Muscle of leg (tissue), 16 donors: ENCODE measurements at places on chromosomes 6 and 20.

DNA sequence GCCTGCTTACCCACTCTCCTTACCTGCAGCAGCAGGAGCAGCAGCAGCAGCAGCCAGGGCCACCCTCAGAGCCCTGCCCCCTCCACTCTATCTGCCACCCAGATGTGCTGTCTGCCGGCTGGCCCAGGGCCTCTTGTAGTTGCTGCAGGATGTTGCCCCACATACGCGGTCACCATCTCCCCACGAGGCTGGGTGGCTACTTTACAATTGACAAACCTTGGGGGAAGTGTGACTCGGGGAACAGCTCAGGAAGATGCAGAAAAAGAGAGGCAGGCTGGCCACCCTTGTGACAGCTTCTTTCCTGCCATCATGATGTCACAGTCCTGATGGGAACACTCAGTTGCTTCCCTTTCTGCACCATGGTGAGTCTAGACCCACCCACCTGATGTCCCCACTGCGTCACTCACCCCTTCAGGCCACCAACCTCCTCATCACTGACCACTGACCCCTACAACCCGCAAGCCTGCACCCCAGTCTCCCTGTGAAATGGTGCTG, 14.5 kb downstream of the TREM1 start:
- peaks cover 8% of the 10 kb centered on the region for H3K27me3 ChIP-seq
- no peaks in the 10 kb centered on the region for H3K4me1 ChIP-seq
- DNase-seq: peak; percentile 55

GRCh38 chr20:50621068-50621665, 70.2 kb downstream of the RIPOR3 start:
- no peak overlapping the region for H3K27ac ChIP-seq
- no peaks in the 10 kb centered on the region for H3K36me3 ChIP-seq
- no peak overlapping the region for H3K4me3 ChIP-seq
- H3K4me1 ChIP-seq: peaks cover 9% of the 10 kb centered on the region

- no peak for DNase-seq
- no peaks in the 10 kb centered on the region for H3K36me3 ChIP-seq
- no peaks in the 10 kb centered on the region for H3K27me3 ChIP-seq
- H3K27ac ChIP-seq: no peak overlapping the region
Measured at GRCh38 chr6:106490974-106491373, 130.5 kb downstream of the CRYBG1 start.

GRCh38 chr6:20827798-20828197, 293.5 kb downstream of the CDKAL1 start:
- H3K4me3 ChIP-seq: no peak overlapping the region
- H3K27ac ChIP-seq: no peak overlapping the region
- no peaks in the 10 kb centered on the region for H3K27me3 ChIP-seq
- DNase-seq: no peak

- H3K4me1 ChIP-seq: peaks cover 21% of the 10 kb centered on the region
- no peaks in the 10 kb centered on the region for H3K27me3 ChIP-seq
- H3K27ac ChIP-seq: peak overlapping the region; percentile 7
- H3K36me3 ChIP-seq: peaks cover 46% of the 10 kb centered on the region
- H3K4me3 ChIP-seq: no peak overlapping the region
- DNase-seq: no peak
Measured at GRCh38 chr20:50569864-50570836, 60.0 kb downstream of the PTPN1 start.

GRCh38 chr20:50313827-50314677, 123.4 kb downstream of the CEBPB start:
- no peak for DNase-seq
- H3K27ac ChIP-seq: no peak overlapping the region
- H3K4me1 ChIP-seq: peaks cover 33% of the 10 kb centered on the region
- peaks cover 5% of the 10 kb centered on the region for H3K27me3 ChIP-seq
